ENCODE measurements at places on chromosomes 6 and 20. TPM values are rescaled to one million over a fixed set of nuclear protein-coding genes. Genes with fewer than 3 reads are reported as not detected.

- H3K4me1 ChIP-seq: no peaks in the 10 kb centered on the region
- H3K27me3 ChIP-seq: no peaks in the 10 kb centered on the region
- H3K27ac ChIP-seq: no peak overlapping the region
- DNase-seq: no peak
- H3K4me3 ChIP-seq: no peak overlapping the region
These were observed 9.2 kb upstream of the HLA-DOB start for GRCh38 chr6:32825966-32826365.

BPIFB4 gene
- not detected for total RNA-seq

- H3K4me3 ChIP-seq: no peak overlapping the region
- no peak overlapping the region for H3K27ac ChIP-seq
- no peaks in the 10 kb centered on the region for H3K4me1 ChIP-seq
- no peaks in the 10 kb centered on the region for H3K36me3 ChIP-seq
- no peaks in the 10 kb centered on the region for H3K27me3 ChIP-seq
These were observed 11.7 kb upstream of the TBC1D7 start for GRCh38 chr6:13339863-13340630.

DNA sequence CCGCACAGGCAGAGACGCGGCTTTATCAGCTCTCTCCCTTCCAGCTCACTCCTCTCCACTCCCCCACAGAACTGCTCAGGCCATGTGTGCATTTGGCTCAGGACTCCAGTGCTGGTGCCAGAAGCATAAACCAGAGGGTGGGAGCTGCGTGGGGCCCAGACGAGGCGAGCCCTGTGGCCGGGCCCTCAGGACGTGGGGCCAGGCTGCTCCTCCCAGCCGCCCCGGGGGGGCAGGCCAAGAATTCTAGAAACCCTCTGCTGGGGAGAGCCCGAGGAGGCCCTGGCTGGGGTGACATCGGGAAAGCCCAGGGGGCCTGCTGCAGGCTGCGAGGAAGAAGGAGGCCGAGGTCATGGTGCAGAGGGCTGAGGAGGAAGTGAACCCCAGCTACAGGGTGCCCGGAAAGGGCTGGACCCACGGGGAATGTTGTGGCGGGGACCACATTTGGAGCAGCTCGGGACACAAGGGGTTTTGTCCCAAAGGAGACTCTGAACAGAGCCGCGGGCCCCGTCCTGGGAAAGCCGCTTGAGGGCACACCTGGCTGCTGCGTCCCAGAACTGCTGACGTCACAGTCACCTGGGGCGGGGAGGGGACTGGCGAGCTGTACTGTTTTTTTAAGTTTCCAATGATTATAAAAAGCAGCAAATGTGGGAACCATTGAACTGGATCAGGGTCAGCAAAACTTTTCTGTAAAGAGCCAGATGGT lies 107.1 kb downstream of the BANF2 start:
- DNase-seq: no peak
- H3K4me3 ChIP-seq: no peak overlapping the region
- H3K27me3 ChIP-seq: no peaks in the 10 kb centered on the region
- peaks cover 9% of the 10 kb centered on the region for H3K4me1 ChIP-seq
- no peak overlapping the region for H3K27ac ChIP-seq

DNA sequence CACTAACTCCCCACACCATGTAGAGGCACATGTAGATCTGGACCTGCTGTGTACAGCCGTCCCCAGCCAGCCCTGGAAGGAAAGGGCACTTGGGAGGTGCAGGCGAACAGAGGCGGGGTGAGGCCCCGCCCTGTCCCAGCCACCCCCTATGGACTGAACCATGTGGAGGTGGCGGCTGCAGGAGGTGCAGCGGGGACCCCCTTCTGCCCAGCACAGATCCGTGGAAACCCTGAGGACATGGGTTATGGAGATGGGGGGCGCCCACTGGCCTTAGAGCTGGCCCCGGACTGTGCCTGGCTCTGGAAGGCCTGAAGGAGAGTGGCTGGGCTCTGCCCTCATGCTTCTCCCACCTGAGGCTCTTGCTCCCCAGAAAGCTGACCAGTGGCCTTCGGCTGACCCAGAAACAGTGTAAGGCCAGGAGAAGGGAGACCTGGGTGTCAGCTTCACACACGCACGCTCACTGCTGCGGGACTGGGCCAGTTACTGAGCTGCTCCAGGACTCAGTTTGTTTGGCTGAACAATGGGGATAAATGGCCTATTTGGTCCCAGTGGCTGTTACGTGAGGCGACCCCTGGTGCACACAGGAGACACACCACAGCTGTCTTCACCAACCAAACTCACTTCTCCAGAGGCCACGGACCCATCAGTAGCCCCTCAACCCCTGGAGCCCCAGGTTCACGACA lies 87.2 kb downstream of the GINS1 start:
- DNase-seq: no peak
- no peaks in the 10 kb centered on the region for H3K27me3 ChIP-seq
- no peak overlapping the region for H3K4me3 ChIP-seq
- no peaks in the 10 kb centered on the region for H3K4me1 ChIP-seq
- no peak overlapping the region for H3K27ac ChIP-seq

DNA sequence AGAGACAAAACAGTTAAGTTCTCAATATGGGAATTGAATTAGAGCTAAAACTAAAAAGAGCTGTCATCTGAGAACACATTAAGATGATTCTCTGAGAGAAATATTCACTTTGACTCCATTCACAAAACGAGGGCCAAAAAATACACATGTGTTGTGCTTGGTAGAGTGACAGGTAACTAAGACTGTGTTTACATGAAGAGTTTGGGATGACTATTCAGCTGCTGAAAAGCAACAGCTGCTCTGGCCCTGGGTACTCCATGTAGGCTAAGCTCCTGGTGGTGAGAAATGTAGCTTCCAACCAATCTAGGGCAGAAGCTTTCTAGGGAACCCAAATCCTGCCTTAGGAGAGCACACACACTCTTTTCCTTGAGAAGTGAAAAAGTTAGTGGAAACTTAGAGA lies 184.5 kb downstream of the COL21A1 start:
- H3K4me3 ChIP-seq: no peak overlapping the region
- no peaks in the 10 kb centered on the region for H3K36me3 ChIP-seq
- no peak for DNase-seq
- H3K27ac ChIP-seq: no peak overlapping the region
- no peaks in the 10 kb centered on the region for H3K27me3 ChIP-seq
